ENCODE measurements at places on chromosomes 3 and 15. TPM values are rescaled to one million over a fixed set of nuclear protein-coding genes. Genes with fewer than 3 reads are reported as not detected.

GRCh38 chr3:46087871-46088270 is 60.6 kb upstream of the XCR1 start:
- DNase-seq = no peak

- peak; percentile 23 for DNase-seq
Observed at GRCh38 chr3:167787440-167787839, 51.9 kb downstream of the SERPINI1 start.

DNA sequence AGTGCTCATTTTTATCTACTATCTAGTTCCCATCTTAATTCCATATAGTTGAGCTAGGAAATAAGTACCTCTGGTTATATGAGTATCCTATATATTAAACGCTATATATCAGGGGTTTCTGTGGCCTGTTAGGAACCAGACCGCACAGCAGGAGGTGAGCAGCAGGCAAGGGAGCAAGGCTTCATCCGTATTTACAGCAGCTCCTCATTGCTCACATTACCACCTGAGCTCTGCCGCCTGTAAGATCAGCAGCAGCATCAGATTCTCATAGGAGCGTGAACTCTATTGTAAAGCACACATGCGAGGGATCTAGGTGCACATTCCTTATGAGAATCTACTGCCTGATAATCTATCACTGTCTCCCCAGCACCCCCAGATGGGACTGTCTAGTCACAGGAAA is 23.0 kb downstream of the GSK3B start:
- no peak for DNase-seq

DNA sequence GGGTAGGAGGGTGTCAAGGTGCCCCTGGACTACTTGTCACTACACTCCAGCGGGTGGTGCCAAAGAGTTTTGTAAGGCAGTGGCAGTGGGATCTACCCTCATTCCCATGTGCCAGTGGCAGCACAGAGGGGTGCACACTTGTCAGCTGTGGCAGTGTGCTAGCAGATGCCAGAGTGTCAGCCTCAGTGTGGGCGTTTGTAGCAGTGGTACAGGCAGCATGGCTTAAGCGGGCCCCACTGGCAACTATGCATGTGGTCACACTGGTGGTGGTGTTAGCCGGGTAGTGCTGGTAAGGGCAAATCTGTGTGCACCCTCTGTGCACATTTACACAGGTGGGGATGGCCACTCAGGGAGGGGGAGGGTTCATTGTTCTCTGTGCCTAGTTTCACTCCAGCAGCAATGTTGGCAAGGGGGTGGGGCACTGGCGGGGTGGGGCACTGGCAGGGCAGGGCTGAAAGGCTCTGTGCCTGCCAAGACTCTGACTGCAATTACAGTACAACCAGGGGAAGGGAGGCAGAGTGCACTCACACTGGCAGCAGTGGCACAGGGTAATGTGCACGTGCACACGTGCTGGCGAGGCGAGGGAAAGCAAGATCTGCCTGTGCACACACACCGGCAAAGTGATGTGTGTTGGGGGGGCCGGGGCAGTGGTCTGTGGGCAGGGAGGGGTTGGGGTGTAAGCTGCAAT is 31.8 kb downstream of the MYO9A start:
- DNase-seq = peak; percentile 40

- no peak for DNase-seq
Observed at GRCh38 chr3:126851382-126851781, 131.5 kb upstream of the PLXNA1 start.

RBMS3 gene
- total RNA-seq = 20.7 TPM

ANKUB1 gene
- total RNA-seq = not detected

NDUFB5 gene
- 363 TPM for total RNA-seq

TMC3 gene
- total RNA-seq = not detected

CHRM5 gene
- not detected for total RNA-seq
